Activated CD8-positive, alpha-beta T cell treated with anti-CD3 and anti-CD28 coated beads for 36 hours (primary cell): ENCODE measurements at places on chromosomes 16 and 17. TPM values are rescaled to one million over a fixed set of nuclear protein-coding genes. Genes with fewer than 3 reads are reported as not detected.

GRCh38 chr17:42087736-42088705, 10.3 kb downstream of the ZNF385C start:
- H3K27ac ChIP-seq, result no peak overlapping the region
- no peak for DNase-seq
- H3K4me3 ChIP-seq, result no peak overlapping the region
- no peaks in the 10 kb centered on the region for H3K4me1 ChIP-seq
- peaks cover 1% of the 10 kb centered on the region for H3K27me3 ChIP-seq

Gene KRTAP4-9
- not detected for total RNA-seq

Gene CCDC200
- not detected for total RNA-seq

Gene RNF43
- total RNA-seq, result 0.34 TPM
